LoVo (cell line): ENCODE measurements at places on chromosomes 2 and 18.

GRCh38 chr2:222577341-222577740 is 78.6 kb downstream of the FARSB start:
- DNase-seq = no peak

DNA sequence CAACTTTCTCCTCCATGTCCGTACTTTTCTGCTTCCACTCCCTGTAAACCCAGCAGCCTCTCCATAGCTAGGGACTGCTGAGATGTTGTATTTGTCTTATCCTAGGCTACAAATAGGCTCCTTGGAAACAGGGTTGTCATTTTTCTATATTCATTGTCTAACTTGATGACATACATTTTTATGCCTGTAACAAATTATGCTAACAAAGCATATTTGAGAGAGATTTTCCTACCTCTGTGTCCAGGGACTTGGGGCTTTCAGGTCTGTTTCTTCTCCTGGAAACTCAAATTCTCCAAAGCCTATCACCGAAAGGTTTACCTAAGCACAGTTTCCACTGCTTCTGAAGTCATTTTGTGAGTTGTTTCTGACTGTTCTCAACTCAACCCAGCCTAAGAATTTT is 102.7 kb downstream of the UBE2E3 start:
- no peak for DNase-seq

DNA sequence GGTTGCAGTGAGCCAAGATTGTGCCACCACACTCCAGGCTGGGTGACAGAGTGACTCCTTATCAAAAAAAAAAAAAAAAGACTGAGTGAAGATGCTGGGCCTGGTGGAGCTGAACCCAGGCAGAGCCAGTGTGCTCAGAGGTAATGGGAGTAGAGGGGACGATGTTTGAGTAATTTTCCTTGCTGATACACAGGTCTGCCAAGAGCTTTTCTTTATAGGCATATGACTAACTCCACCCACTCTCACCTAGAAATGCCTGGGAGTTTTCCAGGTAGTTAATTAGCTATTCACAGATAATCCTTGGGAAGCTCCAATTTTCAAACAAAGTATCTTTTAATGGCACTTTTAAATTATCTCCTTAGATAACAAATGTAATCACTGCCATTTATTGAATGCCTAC is 33.4 kb upstream of the ACSL3 start:
- DNase-seq = no peak

DNA sequence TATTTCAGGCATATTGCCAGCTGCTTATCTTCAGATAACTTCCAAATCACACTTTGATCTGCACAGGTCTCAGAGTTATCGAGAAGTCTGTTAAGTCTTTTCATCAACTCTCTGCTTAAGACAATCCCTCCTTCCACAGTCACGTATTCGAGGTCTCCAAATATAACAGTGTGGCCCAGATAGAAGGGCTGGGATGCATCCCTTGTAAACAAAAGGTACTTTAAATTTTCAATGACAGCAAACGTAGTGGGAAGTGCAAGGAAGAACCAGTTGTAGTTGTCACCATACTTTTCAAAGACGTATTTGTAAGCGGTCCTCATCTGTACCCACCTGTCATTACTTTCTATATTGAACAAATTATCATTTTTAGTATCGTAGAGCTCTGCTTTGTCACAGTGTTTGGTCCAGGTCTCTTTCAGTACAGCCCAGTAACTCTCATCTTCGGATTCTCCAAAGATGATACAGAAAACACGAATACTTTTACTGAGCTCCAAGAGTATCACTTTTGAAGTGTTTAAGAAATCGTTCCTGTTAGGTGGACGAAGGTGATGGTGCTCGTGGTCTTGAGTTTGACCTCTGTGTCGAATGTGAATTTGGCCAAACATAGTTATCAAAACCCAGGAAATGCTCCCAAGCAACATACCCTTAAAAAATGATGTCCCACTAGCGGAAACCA is 445 bp downstream of the C1GALT1C1L start:
- DNase-seq = peak; percentile 1

DNA sequence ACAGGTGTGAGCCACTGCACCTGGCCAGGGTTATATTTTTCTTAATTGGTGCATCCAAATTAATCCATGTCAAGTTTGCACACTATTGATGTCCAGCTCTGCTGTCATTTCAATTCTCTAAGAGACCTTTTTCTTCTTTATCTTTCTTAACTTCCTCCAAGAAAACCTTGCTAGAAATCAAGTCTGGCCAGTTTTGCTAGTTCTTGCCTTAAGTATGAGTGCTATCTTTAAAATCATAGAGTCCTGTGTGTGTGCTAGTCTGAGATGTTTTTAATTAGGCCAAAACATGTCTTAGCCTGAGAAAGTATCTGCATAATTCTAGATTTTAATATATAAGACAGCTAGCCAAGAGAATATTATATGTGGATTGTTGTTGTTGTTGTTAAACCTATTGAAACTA is 56.2 kb upstream of the SLC39A10 start:
- DNase-seq = no peak

DNA sequence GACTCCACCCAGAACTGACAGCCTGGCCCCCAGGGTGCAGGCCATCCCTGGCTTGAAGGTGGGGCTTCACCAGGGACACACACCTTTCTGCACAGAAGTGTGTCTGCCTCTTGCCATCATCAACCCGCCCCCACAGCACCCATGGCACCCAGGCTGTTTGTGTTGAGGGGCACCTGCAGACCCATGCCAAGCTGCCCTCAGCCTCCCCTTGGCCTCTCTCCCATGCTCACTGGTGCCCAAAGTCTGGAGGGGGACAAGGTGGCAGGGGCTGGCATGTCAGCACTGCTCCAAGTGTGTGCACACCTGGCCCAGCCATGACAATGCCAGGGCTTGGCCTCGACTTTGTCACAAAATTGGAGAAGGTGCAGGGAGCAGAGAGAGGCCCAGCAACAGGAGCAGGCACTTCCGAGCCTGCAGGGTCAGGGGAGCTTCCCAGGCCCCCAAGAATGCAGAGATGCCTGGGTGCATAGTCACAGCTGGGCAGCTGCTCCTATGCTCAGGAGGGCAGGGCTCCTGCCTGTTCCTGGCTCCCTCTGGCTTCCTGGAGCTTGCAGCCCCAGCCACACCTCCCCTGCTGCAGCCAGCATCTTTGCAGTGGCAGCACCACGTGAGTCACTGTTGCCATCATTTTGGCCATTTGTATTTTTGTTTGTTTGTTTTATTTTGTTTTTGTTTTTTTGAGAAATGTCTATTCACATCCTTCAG is 280.6 kb upstream of the UBE2E3 start:
- no peak for DNase-seq

DNA sequence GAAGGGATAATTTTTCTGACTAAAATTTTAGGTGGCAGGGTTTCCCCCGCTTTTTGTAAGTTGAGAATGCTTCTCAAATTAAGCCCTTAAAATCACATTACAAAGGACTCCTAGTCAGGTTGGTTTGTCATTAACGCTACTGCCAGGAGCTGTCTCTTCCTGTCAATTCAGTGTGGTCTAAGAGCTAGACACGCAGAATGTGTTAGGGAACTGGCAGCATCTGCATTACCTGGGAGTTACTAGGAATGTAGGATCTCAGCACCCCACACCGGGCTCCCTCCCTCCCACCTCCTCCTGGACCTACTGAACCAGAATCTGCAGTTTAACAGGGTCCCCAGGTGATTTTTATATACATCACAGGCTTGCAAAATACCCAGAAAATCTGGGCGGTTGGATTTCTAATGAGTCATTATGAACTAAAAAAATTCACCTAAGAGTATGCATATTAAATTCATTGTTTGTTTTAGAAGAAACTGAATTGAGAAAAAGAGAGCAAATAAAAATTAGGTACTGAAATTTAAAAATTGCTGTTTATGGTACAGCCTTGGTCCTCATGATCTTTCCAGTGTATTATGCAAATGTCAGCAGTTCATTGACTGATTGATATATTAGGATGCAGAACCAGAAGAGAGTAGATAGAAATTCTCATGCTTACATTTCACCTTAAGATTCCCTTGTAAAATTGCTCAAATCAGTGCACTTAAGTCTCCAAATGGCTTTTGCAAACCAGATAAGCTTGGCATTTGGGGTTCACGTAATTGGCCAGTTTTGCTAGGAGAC is 130.9 kb upstream of the ITGA6 start:
- DNase-seq = no peak

DNA sequence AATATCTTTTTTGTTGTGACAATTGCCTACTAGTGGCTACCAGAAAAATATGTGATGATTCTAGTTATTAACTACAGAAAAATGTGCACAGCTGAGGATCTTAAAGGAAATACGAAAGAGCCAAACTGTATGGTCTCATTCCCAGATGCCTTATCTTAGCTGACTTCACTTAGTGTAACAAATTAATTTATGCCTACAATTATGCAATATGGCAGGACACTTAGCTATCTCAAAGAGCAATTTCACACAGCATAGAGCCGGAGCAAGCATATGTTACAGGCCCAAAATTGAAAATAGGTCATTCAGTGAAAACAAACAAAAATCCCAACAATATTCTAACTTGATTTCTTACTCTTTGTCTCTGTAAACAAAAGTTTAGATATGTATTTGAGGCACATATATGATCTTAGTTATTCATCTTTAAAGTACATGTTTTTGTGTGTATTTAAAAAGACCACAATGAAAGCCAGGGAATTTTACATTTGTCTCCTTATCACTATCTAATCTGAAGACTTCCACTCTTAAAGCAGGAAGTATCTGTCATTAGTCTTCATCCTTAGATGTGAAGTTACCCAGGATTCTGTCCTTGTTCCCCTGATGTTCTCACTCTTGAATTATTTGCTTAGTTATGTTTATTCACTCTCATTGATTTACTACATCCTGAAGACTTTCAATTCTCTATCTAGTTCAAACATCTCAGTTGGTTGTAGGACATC is 1579.0 kb upstream of the NXPH2 start:
- no peak for DNase-seq

- DNase-seq = peak; percentile 9
Measured at GRCh38 chr2:147636238-147636882, 208.5 kb upstream of the ACVR2A start.

GRCh38 chr18:12242658-12243260 is 11.4 kb upstream of the CIDEA start:
- no peak for DNase-seq

DNA sequence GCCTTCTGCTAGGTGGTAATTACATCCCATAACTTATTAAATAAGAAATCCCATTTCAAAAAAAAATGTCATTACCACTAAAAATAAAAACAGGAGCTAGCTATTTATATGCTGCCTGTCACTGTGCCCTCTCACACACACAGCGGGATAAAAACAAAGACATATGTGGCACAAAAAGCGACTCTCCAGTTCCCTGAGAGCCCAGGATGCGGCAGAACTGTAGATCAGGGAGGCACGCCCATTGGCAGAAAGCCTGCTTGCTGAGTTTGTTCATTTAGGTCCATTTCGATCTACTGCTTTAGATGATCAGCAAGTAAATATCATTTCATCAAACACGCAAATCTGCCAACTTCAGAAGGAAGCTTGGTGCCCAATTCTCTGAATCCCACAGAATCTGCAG is 124.4 kb downstream of the TMEM163 start:
- DNase-seq = no peak

DNA sequence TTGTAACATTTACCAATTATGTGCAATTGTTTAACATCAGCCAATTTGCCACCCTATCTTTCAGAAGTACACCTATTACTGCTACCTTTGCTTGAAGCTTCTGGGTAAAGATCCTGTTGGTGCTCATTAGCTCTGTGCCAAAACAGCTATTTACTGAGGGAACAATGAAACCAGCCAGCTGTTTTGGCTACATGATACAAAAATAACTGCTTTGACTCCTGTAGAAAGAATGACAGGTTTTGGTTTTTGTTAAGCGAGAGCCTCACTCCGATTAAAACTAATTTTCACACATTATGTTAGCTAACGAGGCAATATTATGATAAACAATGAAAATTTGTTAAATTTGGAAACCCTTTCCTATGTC is 907.0 kb downstream of the EPHA4 start:
- DNase-seq = no peak

DNA sequence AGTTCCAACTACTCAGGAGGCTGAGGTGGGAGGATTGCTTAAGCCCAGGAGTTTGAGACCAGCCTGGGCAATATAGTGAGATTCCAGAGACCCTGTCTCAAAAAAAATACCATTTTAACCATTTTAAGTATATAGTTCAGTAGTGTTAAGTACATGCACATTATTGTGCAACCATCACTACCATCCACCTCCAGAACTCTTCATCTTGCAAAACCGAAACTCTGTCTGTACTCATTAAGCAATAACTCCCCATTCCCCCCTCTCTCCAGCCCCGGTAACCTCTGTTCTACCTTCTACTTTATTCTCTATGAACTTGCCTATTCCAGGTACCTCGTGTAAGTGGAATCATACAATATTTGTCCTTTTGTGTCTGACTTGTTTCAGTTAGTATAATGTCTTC is 86.4 kb downstream of the GFPT1 start:
- DNase-seq = no peak

DNA sequence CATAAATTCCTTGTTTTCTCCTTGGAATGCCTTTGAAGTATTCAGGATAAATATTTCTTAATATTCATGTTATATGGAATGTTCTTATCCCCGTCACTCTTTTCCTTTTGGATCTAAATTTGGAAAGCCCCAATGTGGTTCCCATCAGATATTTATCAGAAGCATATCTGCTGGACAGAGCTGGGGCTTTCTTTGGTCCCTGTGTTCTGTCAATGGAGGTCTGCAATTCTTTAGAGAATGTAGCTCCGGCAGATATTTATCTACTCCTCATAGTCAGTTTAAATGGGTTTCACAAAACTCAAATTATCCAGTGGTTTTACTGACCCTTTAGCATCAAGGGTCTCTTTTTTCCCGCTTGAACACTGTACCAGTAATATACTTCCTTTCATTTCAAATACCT is 167.8 kb upstream of the SCN7A start:
- DNase-seq = no peak

- peak; percentile 54 for DNase-seq
Measured at GRCh38 chr2:37585982-37586621, 85.3 kb downstream of the CDC42EP3 start.

- DNase-seq = no peak
Measured at GRCh38 chr2:56379066-56379465, 195.3 kb downstream of the CCDC85A start.

DNA sequence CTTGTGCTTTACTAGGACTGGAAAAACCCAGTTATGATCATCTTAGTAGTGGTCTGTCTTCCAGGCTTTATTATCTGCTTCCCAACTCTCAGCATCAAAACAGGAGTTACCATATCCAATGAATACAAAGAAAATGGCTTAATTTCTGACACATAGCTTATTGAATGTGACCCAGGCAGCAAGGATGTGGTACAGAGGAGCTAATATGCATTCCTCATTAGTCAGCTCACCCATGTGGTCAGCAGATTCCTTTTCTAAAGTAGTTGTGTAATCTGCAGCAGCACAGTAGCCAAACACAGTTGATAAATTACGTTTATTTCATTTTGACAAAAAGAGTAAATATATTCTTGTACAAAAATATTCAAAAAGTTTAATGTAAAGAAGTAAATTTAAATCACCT is 43.6 kb downstream of the TSPYL6 start:
- DNase-seq = peak; percentile 20

- no peak for DNase-seq
Measured at GRCh38 chr2:28991460-28991859, 10.4 kb downstream of the TOGARAM2 start.

DNA sequence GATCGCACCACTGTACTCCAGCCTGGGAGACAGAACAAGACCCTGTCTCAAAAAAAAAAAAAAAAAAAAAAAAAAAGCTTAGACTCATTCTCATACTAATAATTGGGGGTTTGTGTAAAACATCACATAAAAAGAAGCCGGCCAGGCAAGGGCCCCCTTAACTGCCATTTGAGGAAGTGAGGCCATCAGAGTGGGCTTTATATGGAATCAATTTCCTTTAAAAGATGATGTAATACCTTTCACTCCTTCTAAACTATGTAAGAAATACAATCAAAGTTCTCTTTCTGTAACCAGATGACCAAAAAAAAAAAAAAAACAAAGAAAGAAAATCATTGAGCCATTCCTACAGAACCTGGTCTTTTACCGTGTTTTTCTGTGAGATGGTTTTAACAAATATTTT is 13.1 kb upstream of the GPR55 start:
- DNase-seq = no peak
